Activated B cell treated with CpG ODN at 0.5 μM for 24 hours (primary cell): ENCODE measurements at places on chromosomes 16 and 17. TPM values are rescaled to one million over a fixed set of nuclear protein-coding genes. Genes with fewer than 3 reads are reported as not detected.
A peak's percentile ranks its signal among the peaks of the same experiment; 100 is the strongest.

MT1E gene
- 2.8 and 4.2 TPM in 2 replicates for total RNA-seq

- DNase-seq = no peak
Measured at GRCh38 chr17:75308732-75309629, 19.7 kb upstream of the SLC25A19 start.

- DNase-seq = peak; percentile 51
Measured at GRCh38 chr16:21283521-21284289, 5.6 kb upstream of the CRYM start.

- no peak for DNase-seq
Measured at GRCh38 chr17:77423589-77424451, 283.1 kb downstream of the SEC14L1 start.

TM4SF5 gene
- not detected in 2 replicates for total RNA-seq
